CD8-positive, alpha-beta memory T cell (primary cell): ENCODE measurements at places on chromosomes 2 and 18. TPM values are rescaled to one million over a fixed set of nuclear protein-coding genes. Genes with fewer than 3 reads are reported as not detected.

DNA sequence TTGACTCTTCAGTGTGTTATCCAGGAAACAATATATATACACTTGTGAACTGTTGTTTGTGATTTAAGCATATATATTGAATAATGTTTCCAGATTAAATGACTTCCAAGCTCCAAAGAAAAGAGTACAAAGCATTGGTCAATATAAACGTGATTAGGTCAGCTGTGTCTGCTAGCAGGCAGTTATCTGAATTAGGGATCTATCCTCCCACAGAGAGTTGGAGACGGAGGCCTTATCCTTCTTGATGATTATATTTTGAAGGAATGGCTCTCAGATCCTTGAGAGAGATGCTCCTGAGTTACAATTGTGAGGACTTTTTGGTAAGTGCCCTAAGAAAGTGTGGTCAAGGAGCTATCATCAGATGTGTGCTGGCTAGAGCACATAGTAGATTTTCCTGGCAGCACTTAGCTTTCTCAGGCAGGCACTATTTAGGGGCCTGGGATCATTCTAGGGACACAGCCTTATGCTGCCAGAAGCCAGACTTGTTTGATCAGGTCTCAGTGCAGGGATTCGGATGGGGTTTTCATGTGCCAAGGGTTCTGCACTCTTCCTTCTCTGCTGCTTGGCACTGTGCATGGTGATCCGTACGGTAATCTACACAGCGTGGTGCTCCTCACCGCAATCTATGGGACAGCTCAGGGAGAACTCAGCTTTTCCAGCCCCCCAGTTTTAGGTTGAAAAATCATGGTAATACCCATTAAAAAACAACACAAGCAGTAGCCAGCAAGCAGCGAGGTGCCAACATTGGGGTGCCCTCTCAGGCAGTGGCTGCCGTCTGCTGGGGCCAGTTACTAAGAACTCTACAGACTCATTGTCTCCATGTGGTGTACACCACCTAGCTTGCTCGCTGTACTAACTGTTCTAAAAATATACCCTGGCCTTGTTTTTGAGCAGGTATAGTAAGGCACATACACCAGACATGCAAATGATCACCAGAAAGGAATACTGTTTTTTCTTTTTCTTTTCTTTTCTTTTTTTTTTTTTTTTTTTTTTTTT is 8.0 kb upstream of the ZDBF2 start:
- no peaks in the 10 kb centered on the region for H3K36me3 ChIP-seq
- no peak overlapping the region for H3K27ac ChIP-seq
- H3K4me1 ChIP-seq = no peaks in the 10 kb centered on the region
- DNase-seq = no peak
- no peak overlapping the region for H3K4me3 ChIP-seq

Gene TCF7L1
- total RNA-seq = not detected

Gene G6PC2
- not detected for total RNA-seq

- no peak overlapping the region for H3K27ac ChIP-seq
- no peaks in the 10 kb centered on the region for H3K27me3 ChIP-seq
- no peak for DNase-seq
- no peaks in the 10 kb centered on the region for H3K4me1 ChIP-seq
Observed at GRCh38 chr2:30708491-30709290, 98.6 kb downstream of the CAPN13 start.

DNA sequence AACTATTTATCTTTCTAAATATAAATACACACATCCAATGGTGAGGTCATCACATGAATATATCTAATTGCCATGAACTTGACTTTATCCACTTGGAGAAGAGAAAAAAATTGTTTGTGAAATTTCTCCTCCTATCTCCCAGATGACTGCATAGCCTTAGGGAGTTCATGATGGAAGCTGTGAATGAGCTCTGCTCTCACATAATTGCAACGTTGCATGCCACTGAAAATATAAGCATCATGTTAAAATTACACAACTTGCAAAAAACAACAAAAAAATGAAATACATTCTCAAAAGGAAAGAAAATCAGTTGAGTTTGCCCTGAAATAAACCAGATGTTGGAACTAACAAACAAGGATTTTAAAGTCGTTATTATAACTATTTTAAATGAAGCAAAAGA is 50.6 kb upstream of the OSR1 start:
- DNase-seq = no peak
- H3K4me1 ChIP-seq = no peaks in the 10 kb centered on the region
- H3K36me3 ChIP-seq = no peaks in the 10 kb centered on the region

- no peaks in the 10 kb centered on the region for H3K4me1 ChIP-seq
- DNase-seq = no peak
- no peaks in the 10 kb centered on the region for H3K27me3 ChIP-seq
- no peak overlapping the region for H3K27ac ChIP-seq
- no peak overlapping the region for H3K4me3 ChIP-seq
Observed at GRCh38 chr2:206211657-206212255, 52.1 kb downstream of the EEF1B2 start.

Gene NBEAL1
- 8.6 TPM for total RNA-seq

DNA sequence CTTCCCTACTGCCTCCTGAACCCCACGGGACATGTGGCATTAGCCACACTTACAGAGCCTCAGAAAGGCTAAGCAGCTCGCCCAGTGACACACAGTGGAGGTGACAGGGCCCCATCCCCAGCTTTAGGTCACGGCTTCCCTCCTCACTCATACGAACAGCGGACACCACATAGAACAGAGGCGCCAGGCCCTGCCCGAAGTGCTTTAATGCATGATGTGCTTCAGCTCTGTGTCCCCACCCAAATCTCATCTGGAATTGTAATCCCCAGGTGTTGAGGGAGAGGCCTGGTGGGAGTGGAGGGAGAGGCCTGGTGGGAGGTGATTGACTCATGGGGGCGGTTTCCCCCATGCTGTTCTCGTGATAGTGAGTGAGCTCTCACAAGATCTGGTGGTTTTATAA is 135.3 kb downstream of the PTGR3 start:
- no peak overlapping the region for H3K27ac ChIP-seq
- DNase-seq = no peak
- H3K4me3 ChIP-seq = no peak overlapping the region
- H3K4me1 ChIP-seq = peaks cover 34% of the 10 kb centered on the region

DNA sequence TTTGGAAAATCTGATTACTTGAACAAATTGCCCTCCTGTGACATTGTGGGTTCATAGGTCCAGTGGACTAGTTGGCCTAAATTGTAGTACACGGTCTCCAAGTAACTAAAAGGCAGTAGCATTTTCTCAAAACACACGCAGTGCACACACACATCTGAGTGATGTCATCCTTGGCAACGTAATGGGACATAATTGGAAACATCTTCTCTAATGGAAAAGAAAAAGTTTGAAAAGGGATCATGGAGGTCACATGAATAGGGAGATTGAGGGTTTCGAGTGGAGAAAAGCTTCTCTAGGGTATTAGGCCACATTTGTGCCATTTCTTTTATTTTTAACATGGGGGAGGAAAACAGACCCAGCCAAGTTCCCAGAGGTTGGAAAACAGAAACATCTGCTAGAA is 93.3 kb downstream of the MAP4K4 start:
- H3K4me1 ChIP-seq = peaks cover 10% of the 10 kb centered on the region
- H3K27me3 ChIP-seq = no peaks in the 10 kb centered on the region
- H3K4me3 ChIP-seq = no peak overlapping the region
- no peak overlapping the region for H3K27ac ChIP-seq
- DNase-seq = no peak

Gene NABP1
- 48.2 TPM for total RNA-seq

- H3K27me3 ChIP-seq = no peaks in the 10 kb centered on the region
- no peak for DNase-seq
- H3K36me3 ChIP-seq = no peaks in the 10 kb centered on the region
- H3K4me1 ChIP-seq = no peaks in the 10 kb centered on the region
- no peak overlapping the region for H3K4me3 ChIP-seq
Observed at GRCh38 chr2:237199577-237199976, 113.9 kb downstream of the COPS8 start.

- H3K27me3 ChIP-seq = no peaks in the 10 kb centered on the region
- no peak overlapping the region for H3K4me3 ChIP-seq
- H3K36me3 ChIP-seq = no peaks in the 10 kb centered on the region
- H3K4me1 ChIP-seq = no peaks in the 10 kb centered on the region
- no peak for DNase-seq
Observed at GRCh38 chr2:1931003-1931914, 186.9 kb upstream of the PXDN start.

Gene MOGAT1
- total RNA-seq = not detected

- no peak overlapping the region for H3K4me3 ChIP-seq
- no peaks in the 10 kb centered on the region for H3K4me1 ChIP-seq
- no peaks in the 10 kb centered on the region for H3K36me3 ChIP-seq
- H3K27me3 ChIP-seq = no peaks in the 10 kb centered on the region
- no peak overlapping the region for H3K27ac ChIP-seq
- no peak for DNase-seq
Observed at GRCh38 chr18:3877678-3878077, 427.7 kb downstream of the TGIF1 start.

- no peak overlapping the region for H3K4me3 ChIP-seq
- DNase-seq = no peak
- no peaks in the 10 kb centered on the region for H3K27me3 ChIP-seq
Observed at GRCh38 chr2:65153515-65153914, 23.6 kb upstream of the RAB1A start.

Gene ALPP
- total RNA-seq = not detected

DNA sequence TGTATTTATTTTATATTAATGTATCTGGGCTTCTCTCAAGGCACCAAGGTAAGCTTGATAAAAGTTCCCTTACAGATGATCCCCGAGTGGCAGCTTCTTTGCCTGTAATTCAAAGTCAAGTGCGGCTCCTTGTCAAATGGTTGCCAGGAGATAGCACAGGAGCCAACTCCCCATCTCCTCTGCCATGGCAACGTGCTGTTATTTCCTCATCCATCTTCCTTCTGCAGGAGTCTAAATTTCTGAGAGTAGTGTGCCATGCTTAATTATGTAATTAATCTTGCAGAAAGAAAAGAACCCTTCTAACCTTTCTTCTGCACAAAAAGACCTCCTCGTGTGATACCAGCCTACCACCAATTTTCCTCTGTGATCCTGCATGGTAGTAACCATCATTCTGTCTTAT is 46.2 kb upstream of the ACMSD start:
- H3K27ac ChIP-seq = no peak overlapping the region
- H3K4me3 ChIP-seq = no peak overlapping the region
- H3K36me3 ChIP-seq = no peaks in the 10 kb centered on the region
- H3K27me3 ChIP-seq = no peaks in the 10 kb centered on the region
- DNase-seq = no peak
- no peaks in the 10 kb centered on the region for H3K4me1 ChIP-seq

Gene DSEL
- total RNA-seq = 0.24 TPM
